Activated CD4-positive, alpha-beta T cell treated with anti-CD3 and anti-CD28 coated beads, Interleukin-2, Interleukin-4, amounts not matched to agents 100 ng/mL and 50 ng/mL, durations not matched to agents 16 hours and 8 hours (primary cell): ENCODE measurements at places on chromosomes 5 and 9.

DNA sequence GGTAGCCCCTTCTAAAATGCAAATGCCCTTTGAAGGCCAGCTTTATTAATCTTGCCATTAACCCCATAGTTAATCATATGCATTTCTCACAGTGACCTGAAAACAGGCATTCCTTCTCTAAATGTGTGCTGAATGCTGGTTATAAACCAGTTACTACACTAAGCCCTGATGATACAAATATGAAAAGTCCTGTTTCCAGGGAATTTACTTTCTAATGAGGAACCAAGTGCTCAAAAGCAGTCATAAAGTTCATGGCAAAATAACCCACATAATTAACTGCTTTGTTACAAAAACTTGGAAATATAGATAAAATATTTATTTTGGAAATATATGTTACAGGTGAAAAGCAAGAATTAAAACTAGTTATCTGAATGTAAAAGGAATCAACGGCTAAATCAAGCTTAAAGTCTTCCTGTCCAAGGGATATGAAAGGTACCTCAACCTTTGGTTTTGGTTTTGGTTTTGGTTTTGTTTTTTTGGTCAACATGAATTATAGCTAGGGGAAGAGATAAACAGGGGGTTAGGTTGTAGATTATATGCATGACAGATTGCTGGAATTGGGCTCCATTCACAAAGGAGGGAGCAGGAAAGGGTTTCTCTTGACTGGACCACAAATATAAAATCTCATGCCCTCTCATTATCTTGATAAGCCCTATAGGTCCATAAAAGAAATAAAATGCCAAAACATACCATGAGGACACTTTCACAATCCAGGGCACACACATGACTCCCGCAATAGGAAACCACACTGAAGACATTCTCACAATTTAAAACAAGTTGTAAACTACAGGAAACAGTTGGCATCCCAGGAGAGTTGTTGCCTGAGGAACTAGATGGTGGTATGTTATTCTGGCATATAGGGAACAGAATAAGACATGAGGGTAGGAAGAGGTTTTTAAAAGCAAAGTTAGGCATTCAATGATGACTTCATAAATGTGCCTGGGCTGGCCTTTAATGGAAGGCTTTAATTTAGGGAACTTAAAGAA lies 46.7 kb upstream of the MACIR start:
- DNase-seq = no peak

GRCh38 chr9:129776566-129776937 lies 23.7 kb upstream of the PTGES start:
- DNase-seq = no peak

DNA sequence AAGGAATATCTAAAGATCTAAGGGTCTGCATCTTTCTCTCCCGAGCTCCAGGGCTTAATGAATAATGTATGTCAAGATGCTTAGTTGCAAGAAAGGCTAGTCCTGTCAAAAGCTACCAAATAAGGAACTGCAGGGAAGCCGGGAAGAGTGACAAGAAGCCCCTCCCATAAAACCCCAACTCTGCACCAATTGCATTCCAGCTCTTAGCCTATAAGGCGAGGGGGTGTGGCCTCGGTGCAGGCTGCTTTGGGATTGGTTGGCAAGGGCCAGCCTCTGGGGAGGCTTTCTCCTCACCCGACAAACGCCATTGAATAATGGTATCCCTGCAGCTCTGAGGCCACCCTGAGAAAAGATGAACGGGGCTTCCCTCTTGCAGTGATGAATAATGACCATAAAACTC lies 416.9 kb downstream of the RAB3C start:
- no peak for DNase-seq

DNA sequence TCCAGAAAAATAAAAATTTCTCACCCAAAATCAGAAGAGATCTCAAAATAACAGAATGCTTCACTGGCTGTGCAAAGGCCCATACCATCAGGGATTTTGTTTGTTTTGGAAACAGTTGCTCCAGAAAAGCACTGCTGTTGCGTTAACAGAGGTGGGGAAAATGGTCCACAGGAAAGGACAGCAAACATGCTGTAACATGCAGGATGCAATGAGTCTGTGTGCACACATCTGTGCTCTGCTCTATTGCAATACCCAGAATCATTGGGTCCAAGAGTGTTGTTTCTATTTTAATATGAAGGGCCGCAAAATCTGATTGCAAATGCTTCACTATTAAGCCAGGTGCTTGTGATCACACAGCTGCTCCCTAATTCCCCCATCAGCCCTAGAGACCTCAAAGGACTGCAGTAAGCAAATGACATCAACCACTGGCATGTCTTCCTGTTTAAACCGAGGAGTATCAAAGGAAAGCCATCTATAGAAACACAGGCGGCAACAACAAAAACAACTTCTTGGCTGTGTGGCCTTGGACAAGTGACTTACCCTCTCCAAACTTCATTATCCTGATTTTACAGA lies 141.0 kb downstream of the DCP2 start:
- DNase-seq = no peak

DNA sequence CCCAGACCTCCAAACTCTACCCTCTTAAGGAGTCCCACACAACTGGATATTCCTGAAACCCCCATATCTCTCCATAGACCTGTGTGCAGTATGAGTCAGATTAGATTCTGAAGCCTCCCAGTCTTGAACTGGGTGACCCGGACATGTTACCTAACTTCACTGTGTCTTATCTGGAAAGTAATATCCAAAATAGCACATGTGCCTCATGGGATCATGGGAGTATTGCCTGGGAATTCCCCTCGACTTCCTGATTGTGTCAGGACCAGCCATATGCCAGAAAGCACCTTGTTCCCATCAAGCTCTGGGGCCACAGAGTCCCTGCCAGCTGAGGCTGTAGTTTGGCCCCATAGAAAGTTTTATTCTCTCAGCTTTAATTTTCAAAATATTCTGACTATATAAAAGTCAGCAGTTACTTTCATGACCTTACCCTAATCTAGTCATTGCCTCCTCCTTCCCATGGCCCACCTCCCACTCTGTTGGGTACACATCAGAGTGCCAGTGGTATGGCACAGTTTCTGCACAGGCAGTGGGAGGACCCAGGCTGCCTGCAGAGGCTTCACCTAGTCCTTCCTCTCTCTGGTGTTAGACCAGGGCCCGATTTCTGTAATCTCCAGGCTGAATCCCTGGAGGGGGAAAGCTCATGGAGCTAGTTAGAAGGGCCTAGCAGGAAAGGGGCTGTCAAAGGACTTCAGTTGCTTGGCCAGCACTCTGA lies 19.5 kb upstream of the B4GALT1 start:
- no peak for DNase-seq
